ENCODE measurements at places on chromosomes 12 and 14. TPM values are rescaled to one million over a fixed set of nuclear protein-coding genes. Genes with fewer than 3 reads are reported as not detected.

Gene DTX3
- polyA plus RNA-seq: 44.5 TPM

Gene KRT78
- polyA plus RNA-seq: not detected

Gene SSPN
- polyA plus RNA-seq: 1.4 TPM

Gene FAM234B
- polyA plus RNA-seq: 4.5 TPM

Gene FIGNL2
- polyA plus RNA-seq: 5.0 TPM

Gene UNC79
- 3.0 TPM for polyA plus RNA-seq

Gene ANKRD9
- 101 TPM for polyA plus RNA-seq

Gene MMP14
- 1.8 TPM for polyA plus RNA-seq

Gene LGR5
- not detected for polyA plus RNA-seq

Gene SLC10A1
- not detected for polyA plus RNA-seq

DNA sequence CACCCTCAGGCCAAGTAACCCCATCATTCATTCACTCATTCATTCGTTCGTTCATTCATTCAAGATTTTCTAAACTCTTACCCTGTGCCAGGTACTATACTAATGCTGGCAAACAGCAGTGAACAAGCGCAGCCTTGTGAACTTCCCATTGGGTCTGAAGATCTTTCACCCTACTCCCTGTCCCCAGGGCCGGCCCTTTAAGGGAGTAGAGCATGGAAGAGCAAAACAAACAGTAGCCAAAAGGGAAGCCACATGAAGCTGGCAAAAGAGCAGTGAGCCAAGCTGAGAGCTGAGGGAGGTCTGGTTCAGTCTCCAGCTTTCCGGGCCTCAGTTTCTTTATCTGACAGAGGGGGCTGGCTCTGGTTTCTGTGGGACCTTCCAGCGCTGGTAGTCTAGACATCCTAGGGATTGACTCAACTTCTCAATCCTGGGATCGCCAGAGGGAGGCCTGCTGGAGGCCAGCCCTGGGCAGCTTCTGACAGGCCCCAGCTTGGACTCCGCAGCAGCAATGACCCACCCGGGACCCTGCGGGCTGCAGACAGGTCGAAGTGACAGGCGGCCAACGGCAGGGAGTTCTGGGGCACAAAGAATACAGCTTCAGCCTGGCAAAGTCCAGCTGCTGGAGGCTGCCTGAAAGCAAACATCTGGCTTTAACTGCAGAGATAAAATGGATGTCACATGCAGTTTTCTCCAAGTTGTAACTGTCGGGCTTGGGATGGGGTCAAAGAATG, 27.1 kb downstream of the ACTN1 start:
- DNase-seq: no peak

GRCh38 chr12:109582636-109583035, 9.0 kb downstream of the MVK start:
- DNase-seq: peak; percentile 32

- DNase-seq: no peak
Measured at GRCh38 chr14:21048638-21049037, 6.5 kb downstream of the RNASE7 start.

- DNase-seq: no peak
Measured at GRCh38 chr12:49478949-49479664, 59.7 kb upstream of the KCNH3 start.

DNA sequence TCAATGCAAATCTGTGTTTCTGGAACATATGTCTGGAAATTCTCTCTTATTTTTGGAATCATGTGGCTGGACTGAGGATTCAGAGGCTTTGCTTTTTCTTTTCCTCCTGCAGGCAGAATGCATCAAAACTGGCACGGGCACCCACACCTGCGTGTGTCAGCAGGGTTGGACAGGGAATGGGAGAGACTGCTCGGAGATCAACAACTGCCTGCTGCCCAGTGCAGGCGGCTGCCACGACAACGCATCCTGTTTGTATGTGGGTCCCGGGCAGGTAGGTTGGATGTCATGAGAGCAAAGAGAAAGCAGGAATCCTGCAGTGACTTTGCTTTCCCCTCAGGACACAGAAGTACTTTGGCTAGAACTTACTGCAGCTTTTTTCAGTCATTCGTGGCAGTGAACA, 90.3 kb downstream of the STAB2 start:
- DNase-seq: no peak

GRCh38 chr12:53601296-53601847, 24.8 kb downstream of the ATF7 start:
- no peak for DNase-seq

DNA sequence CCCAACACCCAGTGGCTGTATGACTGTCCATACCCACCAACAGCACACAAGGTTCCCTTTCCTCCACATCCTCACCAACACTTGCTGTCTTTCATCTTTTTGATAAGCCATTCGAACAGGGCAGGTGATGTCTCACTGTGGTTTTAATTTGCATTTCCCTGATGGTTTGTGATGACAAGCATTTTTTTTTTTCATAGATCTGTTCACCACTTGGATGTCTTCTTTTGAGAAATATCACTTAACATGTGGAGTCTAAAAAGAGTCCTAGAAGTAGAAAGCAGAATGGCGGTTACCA, 198.1 kb upstream of the DIO3 start:
- DNase-seq: no peak

DNA sequence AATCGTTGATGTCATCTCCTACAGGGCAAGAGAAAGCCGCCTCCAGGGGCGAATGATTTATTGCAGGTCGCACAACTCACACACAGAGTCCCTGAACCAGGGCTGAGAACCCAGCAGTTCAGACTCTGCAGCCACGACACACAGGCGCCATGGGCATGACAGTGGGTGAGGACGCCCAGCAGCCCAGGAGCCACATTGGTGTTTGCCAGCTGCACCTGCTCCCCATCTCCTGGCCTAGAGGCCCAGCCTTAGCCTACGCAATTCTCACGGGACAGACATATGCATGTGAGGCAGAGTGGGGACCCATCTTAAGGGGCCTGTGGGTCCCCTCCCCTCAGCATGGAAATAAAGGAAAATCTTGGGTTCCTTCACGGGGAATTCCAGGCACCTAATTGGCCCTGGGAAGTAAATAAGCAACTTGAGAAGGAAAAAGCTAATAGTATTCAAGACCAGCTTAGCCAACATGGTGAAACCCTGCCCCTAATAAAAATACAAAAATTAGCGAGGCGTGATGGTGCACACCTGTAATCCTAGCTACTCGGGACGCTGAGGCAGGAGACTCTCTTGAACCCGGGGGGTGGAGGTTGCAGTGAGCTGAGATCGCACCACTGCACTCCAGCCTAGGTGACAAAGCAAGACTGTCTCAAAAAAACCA, 69.3 kb downstream of the RIMBP2 start:
- DNase-seq: no peak

- no peak for DNase-seq
Measured at GRCh38 chr12:65522956-65523860, 244.7 kb downstream of the MSRB3 start.

- DNase-seq: peak; percentile 74
Measured at GRCh38 chr12:6647083-6647604, at the start of gene ACRBP. Gene ACRBP (minus strand): TSS chr12:6647432. CDS start chr12:6647366, 66 bp downstream.

DNA sequence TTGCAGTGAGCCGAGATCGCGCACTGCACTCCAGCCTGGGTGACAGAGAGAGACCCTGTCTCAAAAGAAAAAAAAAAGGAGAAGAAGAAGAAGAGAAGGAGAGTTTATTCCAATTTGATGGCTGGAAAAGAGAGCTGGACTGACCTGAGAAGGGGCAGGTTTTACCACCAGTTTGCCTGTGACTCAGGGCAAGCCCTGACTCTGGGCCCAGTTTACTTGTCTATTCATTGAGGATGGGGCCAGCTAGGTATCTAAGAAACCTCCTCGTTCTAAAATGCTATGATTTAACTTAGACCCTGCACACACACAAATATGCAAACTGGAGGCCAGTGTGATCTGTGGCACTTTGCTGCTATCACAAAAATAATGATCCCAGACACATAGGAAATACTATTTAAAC, 155.0 kb downstream of the FOXN3 start:
- DNase-seq: no peak

GRCh38 chr14:48349689-48350088, 674.3 kb upstream of the MDGA2 start:
- no peak for DNase-seq

GRCh38 chr12:117148642-117149041, 41.6 kb downstream of the FBXO21 start:
- DNase-seq: no peak

DNA sequence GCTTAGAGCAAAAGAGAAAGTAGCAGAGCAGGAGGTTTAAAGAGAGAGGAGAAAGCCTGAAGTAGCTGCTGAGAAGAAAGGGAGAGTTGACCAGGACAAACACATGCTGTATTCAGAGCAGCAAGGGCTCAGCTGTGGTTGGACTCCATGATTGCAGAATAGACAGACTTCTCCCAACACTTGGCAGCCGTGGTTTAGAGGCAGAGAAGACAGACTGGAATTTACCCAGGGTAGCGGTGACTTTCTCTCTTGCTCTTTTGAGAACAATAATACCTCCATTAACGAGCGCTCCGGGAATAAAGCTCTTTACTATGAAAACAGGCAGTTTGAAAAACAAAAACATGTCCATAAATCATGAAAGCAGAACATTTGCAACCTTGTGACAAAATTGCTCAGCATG, 21.4 kb upstream of the IGF1 start:
- no peak for DNase-seq

DNA sequence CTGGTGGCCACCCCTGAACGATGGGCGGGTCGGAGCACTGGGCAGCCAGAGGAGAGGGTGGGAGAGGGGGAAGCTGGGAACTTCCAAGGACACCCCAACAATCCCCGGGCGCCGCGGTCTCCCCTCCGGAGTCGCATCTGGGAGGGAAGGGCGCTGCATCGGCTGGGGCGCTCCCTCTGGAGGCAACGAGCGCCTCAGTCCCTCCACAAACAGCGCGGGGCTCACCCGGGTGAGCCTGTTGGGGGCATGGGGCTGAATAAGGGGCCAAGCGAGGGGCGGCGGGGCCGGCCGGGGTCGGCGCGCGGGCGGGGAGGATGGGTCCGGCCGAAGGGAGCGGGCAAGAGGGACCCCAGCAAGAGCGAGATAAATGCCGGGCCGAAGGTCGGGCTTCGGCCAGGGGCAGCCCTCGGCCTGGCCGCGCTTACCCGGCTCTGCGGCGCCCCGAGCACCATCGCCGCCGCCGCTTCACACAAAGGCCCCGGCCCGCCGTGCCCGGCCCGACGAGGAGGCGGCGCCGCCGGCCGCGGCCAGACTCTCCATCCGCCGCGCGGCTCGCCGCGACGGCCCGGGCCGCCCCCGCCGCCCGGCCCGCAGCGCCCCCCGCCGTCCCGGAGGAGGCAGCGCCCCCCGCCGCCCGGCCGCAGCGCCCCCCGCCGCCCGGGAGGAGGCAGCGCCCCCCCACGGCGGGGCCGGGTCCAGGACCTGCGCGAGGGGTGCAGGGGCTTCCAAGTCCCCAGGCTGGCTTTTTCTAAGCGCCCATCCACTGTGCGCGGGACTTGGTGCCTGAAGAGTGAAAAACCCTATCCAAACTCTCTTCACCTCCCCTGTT, at the start of gene ZBTB39:
ZBTB39 (minus strand) TSS at position 567 of the 829 bp plus-strand sequence. CDS start 1,629 bp downstream, outside the sequence.
- peak; percentile 69 for DNase-seq

DNA sequence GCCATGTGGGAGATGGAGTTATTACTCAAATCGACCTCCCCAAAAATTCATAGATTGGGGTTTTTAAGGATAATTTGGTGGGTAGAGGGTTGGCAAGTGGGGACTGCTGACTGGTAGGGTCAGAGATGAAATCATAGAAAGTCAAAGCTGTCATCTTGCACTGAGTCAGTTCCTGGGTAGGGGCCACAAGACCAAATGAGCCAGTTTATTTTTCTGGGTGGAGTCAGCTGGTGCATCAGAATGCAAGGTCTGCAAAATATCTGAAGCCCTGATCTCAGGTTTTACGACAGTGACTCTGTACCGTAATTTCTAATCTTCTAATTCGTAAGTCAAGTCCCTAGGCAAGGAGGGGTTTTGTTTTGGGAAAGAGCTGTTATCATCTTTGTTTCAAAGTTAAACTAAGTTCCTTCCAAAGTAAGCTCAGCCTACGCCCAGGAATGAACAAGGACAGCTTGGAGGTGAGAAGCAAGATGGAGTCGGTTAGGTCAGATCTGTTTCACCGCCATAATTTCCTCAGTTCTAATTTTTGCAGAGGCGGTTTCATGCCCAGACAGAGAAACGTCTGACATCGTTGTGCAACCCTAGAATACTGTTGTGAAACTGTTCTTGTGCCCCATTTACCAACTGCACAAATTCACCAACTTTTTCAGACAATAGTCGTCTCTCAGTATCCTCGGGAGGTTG, 104.5 kb upstream of the SFSWAP start:
- DNase-seq: no peak

DNA sequence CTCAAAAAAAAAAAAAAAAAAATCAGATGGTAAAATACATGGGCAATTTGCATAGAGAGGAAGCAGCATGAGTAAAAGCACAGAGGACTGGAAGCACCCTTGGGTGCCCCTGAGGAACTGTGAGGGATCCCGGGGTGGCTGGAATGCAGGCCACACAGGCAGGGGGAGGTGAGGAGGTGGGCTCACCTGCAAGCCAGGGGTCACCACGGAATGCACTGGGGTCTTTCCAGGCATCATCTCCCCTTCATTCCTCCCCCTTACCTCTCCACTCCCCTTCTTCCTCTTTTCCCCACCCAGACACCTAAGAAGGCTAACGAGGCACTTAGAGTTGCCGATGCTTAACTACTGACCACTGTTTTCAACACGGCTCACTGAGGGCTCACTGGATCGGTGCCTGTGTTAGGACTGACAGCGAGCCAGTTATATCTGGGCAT, 14.4 kb upstream of the HIP1R start:
- no peak for DNase-seq

DNA sequence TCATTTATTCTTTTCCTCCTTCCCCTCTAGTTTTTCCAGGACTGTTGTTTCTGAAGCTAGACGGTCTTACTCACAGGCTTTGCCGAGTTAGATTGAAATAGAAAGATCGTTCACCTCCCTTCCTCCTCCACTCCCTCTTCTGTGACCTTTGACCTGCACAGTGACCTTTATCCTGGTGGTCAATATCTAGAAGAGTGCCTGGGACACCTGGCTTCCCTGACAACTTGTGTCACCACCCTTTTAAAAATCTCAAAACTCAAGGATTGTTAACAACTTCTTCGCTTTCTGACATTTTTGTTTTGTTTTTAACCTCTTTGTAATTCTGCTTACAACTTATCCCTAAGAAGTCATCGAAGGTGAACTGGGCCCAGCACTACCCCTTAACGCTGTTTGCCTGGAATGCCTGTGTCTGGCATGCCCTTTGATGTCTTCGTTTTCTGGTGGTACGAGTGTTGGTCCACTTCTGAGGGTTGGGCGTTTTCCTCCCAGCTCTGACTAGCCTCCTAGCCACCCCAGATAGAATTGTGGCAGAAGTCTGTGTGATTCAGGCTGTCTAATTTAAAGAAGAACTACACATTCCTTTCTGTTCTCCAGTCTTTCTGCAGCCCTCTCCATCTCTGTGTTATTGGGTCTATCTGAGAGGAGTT, 2.8 kb upstream of the KRT75 start:
- DNase-seq: no peak

GRCh38 chr12:27531896-27532295, 7.9 kb downstream of the PPFIBP1 start:
- DNase-seq: peak; percentile 73

GRCh38 chr14:24178399-24179178, 6.7 kb downstream of the REC8 start:
- DNase-seq: no peak
